ENCODE measurements at places on chromosomes 7 and 10. TPM values are rescaled to one million over a fixed set of nuclear protein-coding genes. Genes with fewer than 3 reads are reported as not detected.

DNA sequence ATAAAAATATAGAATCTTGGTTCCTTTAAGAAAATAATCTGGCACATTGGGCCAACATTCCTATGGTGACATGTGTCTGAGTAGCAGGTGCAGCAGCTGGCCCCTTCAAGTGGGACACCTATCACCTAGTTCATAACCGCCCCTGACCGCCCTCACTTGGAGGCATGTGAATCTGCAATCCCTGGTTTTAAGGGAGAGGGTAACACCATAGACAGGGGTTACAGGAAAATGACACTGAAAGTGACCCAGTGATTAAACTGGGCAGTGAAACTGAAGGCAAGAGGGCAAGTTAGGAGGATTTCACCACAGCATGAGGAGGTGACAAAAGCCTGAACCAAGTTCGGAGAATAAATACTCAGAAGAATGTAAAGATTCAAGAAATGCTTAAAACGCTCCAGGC, 1.1 kb downstream of the RSU1 start:
- DNase-seq = no peak

- no peak for DNase-seq
Observed at GRCh38 chr7:112989531-112989930, 97.1 kb downstream of the GPR85 start.

- no peak for DNase-seq
Observed at GRCh38 chr7:14480281-14480680, 422.3 kb downstream of the DGKB start.

- no peak for DNase-seq
Observed at GRCh38 chr7:100204454-100204853, 15.3 kb upstream of the PVRIG start.

GRCh38 chr7:150631866-150632864, at the start of gene GIMAP6:
GIMAP6 (minus strand) TSS chr7:150632385; CDS start chr7:150630142, 2,243 bp downstream.
- DNase-seq = no peak

Gene MEPCE
- total RNA-seq = 57.7 TPM

GRCh38 chr10:44864051-44864450, 47.1 kb upstream of the TMEM72 start:
- DNase-seq = peak; percentile 75

Gene KBTBD2
- total RNA-seq = 48.2 TPM

Gene OPN1SW
- not detected for total RNA-seq

DNA sequence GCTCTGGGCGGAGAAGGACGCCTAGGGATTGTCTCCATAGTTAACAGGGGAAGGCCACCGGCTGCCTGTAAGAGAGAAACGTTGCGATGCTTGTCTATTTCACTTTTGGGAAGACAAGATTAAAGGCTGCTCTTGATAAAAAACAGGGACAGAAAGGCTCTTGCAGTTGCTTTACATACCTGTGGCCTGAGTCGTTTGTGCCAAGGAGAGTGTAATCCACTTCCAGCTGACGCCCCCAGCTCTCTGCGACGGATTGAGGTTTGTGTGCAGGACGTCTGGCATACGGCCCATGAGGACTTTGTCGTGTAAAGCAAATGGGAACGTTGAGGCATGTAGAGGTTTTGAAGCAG, 1.1 kb downstream of the MAP3K8 start:
- no peak for DNase-seq

Gene CNTNAP2
- total RNA-seq = not detected

DNA sequence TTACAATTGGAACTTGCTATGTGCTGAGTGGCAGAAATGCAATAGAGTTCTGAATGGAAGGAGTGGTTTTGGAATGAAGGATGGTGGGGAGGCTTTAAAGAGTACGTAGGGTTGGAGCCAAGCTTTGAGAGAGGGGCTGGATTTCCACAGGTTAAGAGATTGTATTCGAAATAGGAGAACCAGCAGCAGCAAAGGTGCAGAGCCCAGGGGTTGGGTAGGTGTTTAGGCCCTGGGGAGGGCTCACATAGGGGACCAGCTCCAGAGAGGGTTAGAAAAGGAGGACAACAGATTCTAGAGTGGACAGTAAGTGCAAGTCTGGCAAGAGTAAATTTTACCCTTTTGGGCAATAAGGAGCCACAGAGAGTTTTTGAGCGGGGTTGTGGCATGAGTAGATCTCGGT, 297.2 kb downstream of the RPS24 start:
- no peak for DNase-seq

Gene HMX2
- not detected for total RNA-seq

Gene ZFYVE27
- 21.8 TPM for total RNA-seq

- no peak for DNase-seq
Observed at GRCh38 chr10:89079961-89080360, 89.4 kb downstream of the FAS start.

- DNase-seq = no peak
Observed at GRCh38 chr10:6580279-6581029, 378 bp upstream of the PRKCQ start.

DNA sequence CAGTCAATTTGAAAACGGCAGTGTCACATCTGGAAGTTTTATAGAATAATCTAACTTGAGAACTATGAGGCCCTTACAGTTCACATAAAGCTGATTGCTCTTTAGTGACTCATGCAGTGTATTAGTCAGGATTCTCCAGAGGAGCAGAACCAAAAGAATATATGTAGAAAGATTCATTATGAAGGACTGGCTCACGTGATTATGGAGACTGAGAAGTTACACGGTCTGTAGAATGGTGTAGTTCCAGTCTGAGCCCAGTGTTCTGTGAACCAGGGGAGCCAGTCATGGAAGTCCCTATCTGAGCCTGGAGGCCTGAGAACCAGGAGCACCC, 21.5 kb downstream of the RBM33 start:
- no peak for DNase-seq

- DNase-seq = no peak
Observed at GRCh38 chr10:31769564-31769963, 159.1 kb downstream of the ARHGAP12 start.

DNA sequence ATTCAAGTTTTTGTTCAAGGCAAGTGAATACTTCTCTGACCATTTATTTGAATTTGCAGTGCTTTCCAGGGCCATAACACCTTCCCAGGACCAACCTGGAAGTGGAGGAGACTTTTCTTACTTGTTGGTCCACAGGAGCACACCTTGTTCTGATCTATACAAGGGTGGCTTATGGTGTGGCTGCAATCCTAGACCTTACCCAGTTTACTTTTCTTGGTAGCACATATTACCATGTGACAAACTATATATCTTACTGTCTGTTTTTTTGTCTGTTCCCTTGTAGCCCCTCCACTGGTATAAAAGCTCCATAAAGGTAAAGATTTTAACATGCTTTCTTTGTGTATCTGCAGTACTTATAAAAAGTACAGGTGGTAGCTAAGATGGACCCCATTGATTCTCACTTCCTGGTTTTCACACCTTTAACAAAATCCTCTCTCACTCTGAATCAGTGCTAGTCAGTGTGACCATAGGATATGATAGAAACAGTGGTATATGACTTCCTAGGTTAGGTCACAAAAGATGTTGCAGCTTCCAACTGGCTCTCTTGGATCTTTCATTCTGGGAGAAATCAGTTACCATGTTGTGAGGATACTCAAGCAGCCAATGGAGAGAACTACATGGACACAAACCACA, 5.6 kb upstream of the ASB4 start:
- DNase-seq = no peak

DNA sequence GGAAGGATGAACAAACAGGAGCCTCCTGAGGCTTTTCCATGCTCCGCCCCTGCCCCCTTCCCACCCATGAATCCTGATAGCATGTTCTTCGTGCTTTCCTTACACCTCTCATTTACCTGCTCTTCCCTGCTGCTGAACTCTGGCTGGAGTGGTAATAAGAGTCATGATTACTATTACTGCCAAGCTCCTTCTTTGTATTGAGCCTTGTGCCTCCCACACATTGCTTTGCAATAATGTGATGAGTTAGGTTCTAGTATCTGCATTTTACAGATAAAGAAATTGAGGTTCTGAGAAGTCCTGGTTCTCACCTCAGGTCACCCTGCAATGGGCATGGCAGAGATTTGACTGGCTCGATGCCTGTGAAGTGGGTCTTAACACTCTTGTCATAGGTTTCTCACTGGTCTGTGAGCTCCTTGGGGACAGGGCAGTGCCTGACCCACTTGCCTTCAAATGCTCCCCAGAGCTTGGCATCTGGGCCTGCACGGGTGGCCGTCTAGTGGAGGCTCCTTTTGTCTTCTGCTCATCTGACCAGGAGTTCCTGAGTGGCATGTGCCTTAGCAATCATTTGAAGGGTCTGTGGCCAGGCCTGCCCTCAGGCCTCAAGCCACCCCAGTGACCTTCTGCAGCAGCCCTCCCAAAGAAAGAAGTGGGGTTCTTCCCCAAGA, 309.2 kb upstream of the ZMIZ1 start:
- DNase-seq = no peak

- no peak for DNase-seq
Observed at GRCh38 chr7:93992421-93993110, 11.6 kb downstream of the BET1 start.

DNA sequence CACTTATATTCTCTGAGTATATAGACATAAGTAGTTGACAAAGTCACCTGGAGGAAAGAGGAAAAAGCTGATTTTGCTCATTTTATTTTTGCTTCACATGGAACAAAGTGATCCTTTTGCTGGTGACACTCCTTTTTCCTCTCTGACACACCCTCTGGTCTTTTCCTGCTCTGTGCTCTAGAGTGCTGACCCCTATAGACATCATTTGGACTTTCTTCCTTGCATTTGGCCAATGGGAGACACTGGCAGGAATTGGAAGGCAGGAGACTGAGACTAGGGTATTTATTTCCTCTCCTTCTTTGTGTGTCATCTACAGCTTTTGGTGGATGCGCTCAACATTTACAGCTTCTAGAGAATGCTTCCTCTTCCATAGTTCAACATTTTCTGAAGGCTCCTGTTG, 1078.1 kb downstream of the SORCS1 start:
- DNase-seq = no peak

Gene ASB10
- total RNA-seq = not detected

DNA sequence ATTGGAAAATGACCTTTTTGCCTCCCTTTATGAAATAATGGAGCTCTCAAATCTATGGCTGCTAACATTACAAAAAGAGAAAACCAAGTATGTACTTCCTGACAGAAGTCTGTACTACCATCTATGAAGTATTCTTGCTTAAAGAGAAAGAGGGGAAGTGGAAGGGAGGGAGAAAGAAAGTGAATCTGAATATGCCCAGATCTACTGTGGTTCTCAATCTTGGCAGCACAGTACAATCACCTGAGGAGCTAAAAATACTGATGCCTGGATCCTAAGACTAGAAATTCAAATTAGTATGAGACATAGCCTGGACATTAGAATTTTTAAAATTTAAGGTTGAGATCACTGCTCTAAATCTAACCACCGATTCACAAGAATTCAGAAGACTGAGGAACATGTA, 85.2 kb downstream of the IGF2BP3 start:
- DNase-seq = no peak

DNA sequence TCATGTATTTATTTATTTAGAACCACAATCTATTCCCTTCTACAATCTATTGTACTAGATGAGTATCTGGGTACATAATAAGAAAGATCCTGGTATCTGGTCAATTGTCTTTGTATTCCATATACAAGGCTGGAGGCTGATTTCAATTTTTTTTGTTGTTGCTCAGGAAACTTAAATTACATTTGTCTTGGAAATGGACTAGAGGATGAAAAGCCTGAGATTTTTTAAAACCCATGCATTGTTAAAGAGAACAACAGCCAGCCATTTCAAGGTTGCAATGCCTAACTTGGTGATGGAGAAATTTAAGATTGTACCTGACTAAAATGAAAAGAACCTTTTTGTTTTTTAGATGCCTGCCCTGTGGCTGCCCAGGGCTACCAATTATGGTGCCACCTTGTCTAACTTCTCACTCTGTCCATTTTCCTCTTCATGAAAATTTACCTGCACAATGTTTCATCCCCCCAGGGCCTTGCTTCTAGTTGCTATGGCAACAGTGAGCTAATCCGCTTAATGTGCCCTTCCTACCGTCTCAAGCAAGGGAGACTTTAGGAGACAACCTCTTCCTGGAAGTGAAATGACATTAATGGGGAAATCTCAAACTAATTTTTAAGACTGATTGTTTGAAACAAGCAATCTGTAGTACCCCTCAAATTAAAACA, 203.7 kb upstream of the PHYHIPL start:
- no peak for DNase-seq

Measured in G401 (cell line).